ENCODE measurements at places on chromosomes 5 and 9. TPM values are rescaled to one million over a fixed set of nuclear protein-coding genes. Genes with fewer than 3 reads are reported as not detected.

SLC34A1 gene
- total RNA-seq = not detected

SLC6A3 gene
- not detected for total RNA-seq

CNTNAP3 gene
- 9.1 TPM for total RNA-seq

LCN12 gene
- not detected for total RNA-seq

MCTP1 gene
- 26.0 TPM for total RNA-seq

PLPP7 gene
- total RNA-seq = not detected

- no peak for DNase-seq
Observed at GRCh38 chr9:93049491-93049890, 9.0 kb upstream of the SUSD3 start.

DNA sequence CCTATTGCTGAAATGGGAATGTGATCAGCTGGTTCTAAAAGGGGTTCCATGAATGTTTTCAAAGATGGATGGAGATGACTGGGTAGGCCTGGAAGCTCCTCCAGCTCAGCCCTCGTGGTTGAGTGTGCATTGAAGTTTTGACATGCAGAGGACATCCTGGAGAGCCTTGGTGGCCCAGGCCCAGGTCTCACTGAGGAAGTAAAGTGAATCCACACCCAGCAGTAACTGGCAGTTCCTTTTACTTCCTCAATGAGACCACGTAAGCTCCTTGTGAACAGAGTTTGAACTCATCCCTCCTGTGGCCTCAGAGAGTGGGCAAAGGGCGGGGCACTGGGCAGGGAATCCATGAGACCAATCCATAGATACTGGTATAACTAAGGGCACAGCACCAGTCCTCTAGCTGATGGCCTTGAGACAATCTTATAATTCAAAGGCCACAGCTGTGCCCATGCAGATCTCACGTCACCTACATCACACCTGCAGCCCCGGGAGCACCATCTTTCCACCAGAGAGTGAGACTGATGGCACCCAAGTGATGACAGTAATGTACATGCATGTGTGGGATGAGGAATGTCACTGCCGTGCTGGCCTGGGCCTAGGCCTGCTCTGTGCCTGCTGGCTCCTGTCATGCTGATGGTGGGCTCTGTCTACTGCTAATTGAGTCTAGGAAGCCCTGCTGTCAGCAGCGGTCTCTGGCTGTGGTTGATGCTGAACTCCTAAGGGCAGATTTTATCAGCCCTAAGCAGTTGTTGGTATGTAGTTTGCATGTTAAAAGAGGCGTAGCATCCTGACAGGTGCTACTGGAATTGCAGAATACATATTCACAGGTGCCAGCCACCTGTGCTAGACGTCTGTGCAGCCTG is 257.8 kb downstream of the FSTL4 start:
- no peak for DNase-seq

DNA sequence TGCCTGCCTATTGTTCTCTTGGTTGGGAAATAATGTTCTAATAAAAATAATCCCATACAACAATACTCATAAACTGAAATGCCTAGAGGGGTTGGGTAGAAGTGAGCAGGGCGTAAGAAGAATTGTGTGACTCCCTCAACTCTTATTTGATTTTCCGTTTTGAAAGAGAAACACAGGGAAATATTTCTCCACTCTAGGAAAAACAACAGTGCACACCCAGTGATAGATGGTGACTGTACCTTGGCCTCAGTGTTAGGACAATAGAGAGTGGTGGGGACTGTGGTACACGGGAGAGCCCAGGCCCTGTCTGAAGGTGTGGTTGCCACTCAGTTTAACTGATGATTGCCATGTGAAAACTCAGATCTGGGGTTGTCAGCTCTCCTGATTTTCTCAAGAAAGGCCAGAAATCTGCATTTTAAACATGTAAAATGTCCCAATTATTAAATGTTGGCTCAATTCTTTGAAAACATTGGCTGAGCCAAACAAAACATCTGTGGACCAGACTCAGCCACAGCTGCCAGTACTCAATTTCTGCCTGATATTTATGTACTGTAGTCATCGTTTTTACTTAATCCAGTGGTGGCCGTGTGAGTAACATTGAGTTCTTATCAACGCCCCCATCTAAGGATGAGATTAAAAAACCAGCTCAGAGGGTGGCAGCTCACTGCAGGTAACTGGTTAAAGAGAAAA is 103.8 kb upstream of the ZNF618 start:
- no peak for DNase-seq

GRCh38 chr5:138354926-138355378 is 2.5 kb downstream of the KDM3B start:
- DNase-seq = peak; percentile 90

DNA sequence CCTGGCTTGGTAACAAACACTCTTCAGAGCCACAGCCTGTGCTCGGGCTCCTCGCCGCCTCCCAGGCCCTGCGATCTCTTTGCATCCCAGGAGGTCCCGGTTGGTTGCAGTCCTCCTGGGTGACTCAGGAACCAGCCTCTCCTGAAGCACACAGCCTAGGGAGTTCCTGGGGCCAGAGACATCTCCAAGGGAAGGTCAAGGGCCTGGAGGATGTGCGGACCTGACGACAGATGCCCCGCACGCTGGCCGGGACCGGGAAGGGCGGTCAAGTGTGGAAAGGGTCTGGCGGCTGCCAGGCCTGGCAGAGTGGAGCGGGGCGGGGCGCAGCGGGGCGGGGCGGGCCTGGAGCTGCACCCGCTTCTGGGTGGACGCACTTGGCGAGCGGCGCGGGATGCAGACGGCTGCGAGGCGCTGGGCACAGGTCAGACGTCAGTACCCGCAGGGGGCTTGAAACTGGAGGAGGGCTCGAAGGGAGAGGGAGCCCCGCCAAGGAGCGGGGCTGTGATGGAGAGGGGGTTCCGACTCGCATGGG is 45.0 kb upstream of the PRSS3 start:
- no peak for DNase-seq

GRCh38 chr5:169637549-169638121 is 560 bp downstream of the DOCK2 start:
- DNase-seq = no peak
